Gastrocnemius medialis (tissue), 4 donors: ENCODE measurements at places on chromosomes 4 and X.

GRCh38 chr4:11904117-11904535 is 475.4 kb upstream of the HS3ST1 start:
- no peak for DNase-seq

- no peak for DNase-seq
Measured at GRCh38 chr4:52846502-52846901, 15.6 kb upstream of the RASL11B start.

DNA sequence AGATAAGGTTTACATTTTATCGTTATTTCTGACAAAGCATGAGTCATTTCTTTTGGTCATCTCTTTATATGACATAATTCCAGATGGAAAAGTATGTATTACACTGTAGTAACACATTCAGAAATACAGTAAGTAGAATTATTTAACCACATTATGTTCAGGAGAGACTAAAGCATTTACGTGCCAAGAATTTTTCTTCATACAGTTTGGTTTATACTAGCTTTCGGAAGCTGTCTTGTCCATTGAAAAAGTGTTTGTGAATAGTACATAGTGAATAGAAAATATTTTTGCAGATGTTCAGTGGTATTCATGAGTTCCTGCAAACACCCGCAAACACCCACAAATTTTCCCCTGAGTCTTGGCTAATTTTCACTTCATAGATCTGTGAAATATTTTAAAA is 1033.0 kb upstream of the INTU start:
- no peak for DNase-seq

DNA sequence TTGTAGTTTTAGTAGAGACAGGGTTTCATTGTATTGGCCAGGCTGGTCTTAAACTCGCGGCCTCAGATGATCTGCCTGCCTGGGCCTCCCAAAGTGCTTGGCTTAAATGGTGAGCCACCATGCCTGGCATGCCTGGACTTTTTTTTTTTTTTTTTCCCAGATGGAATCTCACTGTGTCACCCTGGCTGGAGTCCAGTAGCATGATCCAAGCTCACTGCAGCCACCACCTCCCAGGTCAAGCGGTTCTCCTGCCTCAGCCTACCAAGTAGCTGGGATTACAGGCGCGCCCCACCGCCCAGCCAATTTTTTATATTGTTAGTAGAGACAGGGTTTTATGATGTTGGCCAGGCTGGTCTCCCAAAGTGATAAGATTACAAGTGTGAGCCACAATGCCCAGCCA is 8.4 kb downstream of the UBE2K start:
- DNase-seq, result peak; percentile 52

- DNase-seq, result no peak
Measured at GRCh38 chrX:17833954-17834353, 27.1 kb downstream of the RAI2 start.

DNA sequence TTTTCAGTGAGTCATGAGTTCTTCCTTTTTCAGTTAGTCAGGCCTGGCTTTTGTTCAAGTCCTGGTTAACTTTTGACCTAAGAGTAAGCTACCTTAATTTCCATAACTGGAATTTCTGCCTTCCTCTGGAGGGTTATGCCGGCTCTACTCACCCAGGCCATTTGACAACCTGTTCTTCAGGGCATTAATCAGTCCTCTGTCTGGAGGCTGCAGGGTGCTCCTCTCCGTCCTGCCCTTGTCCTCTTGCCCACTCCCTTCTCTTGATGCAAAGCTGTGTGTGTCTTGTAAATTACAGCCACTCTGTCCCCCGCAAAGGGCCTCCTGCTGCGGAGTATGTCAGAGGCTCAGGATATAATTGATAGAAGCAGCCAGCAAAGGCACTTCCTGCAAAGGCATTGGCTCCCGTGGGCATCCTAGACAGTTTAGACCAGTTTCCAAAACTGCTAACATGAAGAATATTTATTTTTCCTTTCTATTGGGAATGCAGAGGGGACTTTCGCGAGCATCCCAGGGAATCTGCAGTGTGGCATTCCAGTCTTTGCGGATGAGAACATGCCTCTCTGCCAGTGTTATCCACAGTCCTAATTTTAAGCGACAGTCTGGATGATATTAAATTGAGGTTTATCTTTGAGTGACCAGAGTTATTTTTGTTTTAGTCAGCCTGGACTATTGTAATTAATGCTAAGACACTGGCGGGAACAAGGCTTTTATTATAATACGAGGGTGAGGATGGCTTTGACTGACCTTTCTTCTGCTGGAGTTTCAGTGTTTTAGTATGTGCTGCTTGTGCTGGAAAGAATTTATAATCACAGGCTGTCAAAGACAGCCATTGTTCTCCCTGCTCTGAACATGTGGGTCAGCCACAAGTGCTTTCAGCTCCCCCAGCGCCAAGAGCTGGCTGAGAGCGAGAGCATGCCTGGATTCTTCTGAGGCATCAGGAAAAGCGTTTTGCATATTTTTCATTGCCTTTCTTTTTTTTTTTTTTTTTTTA is 74.2 kb downstream of the LIMCH1 start:
- DNase-seq, result no peak

DNA sequence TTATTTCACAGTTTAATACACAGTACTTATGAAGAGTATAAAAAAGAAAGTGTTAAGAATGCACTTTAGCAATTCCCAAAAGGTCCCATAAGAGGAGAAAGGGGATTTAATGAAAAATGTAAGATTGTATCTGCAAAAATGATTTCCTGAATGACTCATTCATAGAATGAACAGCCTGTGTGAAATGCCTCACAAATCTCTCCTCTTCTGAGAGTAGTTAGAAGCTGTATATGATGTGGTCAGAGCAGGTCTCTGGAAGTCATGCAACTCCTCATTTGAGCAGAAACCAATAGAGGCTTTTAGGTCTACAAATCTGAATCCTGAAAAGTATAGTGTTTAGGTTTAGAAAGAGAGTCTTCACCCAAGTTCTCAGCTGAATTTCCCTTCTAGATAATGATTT is 381.3 kb upstream of the INTU start:
- DNase-seq, result no peak

GRCh38 chrX:40912576-40912975 is 172.7 kb upstream of the USP9X start:
- DNase-seq, result no peak

GRCh38 chr4:79022529-79022928 is 83.3 kb upstream of the PAQR3 start:
- DNase-seq, result no peak

DNA sequence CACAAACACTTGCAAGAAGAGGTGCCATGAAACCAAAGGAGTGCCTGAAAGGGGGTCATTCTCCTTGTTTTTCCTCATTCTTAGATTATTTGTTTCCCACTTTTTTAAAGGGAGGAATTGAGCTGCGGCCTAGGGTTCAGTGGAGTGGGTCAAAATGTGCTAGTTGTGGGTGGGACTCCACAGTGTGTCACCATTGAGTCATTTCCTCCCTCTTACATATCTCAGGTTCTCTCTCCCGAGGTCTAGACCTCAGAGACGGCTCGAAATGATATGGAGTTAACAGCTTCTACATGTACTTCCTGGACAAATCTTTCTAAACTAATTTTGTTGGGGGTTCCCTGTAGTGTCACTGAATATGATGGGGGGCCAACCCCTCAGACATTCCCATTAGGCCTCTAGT is 328.4 kb upstream of the SPANXN1 start:
- DNase-seq, result no peak
